GM23338 (cell line): ENCODE measurements at places on chromosomes 5 and 9.

GRCh38 chr5:169064093-169064492 lies 236.8 kb downstream of the SLIT3 start:
- no peak for DNase-seq

- no peak for DNase-seq
These were observed 11.8 kb upstream of the SLC9A3 start for GRCh38 chr5:535846-536698.

DNA sequence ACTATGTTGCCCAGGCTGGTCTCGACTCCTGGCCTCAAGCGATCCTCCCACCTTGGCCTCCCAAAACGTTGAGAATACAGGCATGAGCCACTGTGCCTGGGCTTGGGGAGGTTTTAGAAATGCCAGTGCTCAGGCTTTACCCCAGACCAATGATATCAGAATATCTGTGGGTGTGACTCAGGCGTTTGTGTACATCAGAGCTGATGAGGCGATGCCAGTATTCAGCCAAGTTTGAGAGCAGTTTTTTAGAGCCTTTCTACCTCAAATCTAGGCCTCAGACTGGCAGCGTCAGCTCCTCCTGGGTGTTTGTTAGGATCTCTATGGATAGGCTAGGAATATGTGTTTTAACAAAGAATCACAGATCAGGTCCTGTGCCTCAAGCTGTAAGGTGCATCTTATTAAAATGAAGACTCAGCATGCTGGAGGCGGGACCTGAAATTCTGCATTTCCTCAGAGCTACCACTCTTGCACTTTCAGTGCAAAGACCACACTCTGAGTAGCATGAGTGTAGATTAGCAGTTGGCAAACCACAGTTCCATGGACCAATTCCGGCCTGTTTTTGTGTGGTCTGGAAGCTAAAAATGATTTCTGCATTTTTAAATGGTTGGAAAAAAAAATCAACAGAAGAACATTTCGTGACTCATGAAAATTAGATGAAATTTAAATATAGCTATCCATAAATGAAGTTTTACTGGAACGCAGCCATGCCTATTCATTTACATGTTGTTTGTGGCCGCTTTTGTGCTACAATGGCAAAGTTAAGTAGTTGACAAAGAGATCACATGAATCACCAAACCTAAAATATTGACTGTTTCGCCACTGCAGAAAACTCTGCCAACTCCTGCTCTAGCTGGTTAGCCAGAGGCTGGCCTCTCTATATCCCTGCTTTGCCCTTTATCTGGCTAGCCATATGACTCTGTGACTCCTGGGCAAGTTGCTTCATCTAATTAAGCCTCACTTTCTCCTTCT lies 92.2 kb downstream of the KLF4 start:
- no peak for DNase-seq

- DNase-seq: no peak
These were observed 210.1 kb upstream of the CDH10 start for GRCh38 chr5:24854850-24855249.

GRCh38 chr5:98928873-98929709 lies at the start of gene CHD1:
CHD1 (minus strand) TSS chr5:98929007; CDS start chr5:98926386, 2,621 bp downstream.
- DNase-seq: peak; percentile 95

DNA sequence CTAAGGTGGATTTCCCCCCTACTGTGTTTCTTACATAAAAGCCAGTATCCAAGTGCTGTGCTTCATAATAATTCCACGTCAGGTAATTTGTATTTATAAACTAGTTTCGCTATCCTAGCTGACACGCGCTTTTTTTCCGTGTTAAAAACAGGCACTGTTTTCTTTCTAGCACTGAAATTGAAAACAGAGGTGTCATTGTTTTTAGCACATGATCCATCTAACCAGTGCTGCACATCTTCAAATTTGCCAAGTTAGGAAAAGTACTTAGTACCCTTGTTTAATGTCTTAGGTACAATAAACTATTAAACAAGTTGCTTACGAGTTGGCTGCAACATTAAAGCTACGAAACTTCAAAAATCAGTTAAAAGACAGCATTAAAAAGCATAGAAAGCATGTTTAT lies 49.9 kb downstream of the JMY start:
- no peak for DNase-seq

- no peak for DNase-seq
These were observed 40.5 kb downstream of the SEMA4D start for GRCh38 chr9:89457376-89457855.

DNA sequence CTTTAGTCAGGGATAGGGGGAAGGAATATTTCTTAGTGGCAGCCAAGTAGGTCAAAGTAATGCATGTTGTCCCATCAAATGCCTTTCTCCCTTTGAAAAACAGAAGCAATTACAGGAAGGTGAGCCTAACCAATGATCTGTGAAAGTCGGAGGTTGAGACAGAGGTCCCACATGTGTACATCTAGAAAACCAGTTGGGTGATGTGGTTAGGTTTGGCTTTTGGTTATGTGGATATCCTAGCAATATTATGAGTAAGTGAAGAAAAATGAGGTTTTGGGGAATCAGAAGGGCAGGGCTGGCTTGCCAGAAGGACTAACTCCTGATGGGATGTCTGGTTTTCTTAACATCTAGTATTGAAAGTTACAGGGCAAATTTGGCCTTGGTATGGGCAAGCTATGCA lies 63.4 kb upstream of the PALM2AKAP2 start:
- DNase-seq: no peak

DNA sequence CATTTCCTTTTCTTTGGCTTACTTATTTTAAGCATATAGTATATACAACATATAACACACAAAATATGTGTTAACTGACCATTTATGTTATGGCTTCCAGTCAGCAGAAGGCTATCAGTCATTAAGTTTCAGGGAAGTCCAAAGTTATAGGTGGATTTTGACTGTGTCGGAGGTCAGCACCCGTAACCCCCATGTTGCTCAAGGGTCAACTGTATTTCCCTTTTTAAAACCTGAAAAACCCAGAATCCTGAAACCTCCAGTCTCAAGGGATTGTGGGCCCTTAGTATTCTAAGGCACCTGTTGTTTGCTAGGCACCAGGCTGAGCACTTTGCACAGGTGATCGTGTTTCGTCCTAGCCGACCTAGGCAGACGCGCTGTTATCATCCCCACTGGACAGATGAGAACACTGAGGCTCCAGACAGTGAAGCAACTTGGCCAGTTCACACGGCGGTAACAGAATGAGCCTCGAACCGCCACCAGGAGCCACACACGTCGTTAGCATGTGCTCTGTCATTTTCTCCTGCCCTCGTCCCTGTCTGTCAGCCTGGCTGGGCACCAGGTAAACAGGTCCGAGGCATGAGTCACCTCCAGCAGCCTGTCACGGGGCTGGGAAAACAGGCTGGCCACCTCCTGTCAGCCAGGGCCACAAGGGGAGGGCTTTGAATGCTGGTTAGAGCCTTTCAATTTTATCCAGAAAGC lies 39.9 kb downstream of the DUSP1 start:
- no peak for DNase-seq

DNA sequence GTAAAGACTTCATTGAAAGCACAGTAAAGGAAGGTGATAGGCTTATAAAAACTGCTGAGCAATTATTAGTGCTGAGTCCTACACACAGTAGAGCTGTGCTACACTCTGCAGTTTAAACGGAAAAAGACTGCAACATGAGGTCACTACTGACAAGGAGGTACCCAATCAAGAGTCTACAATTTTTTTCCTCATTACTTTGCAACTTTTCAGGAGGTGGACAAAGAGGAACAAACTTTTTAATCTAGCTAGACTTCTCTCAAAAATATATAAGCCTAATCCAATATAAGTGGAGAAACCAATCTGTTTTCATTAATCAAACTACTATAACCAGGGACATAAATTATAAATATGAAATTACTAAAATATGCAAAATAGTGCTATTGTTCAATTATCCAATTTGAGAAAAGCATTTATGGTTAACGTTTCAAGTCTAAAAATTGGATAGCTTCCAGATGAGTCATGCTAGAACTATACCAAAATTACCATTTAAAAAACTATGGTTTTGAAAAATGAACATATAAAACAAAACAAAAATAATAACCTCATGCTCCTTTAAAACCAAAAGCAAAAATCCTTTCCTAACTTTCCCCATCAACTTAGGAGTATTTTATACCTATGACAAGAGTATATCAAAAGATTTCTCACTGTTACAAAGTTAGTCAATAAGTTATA lies 37.7 kb downstream of the FAM13B start:
- no peak for DNase-seq

- DNase-seq: no peak
These were observed 3.8 kb upstream of the SHC3 start for GRCh38 chr9:89182369-89182768.

- DNase-seq: peak; percentile 29
These were observed 2.6 kb downstream of the STRBP start for GRCh38 chr9:123265833-123266232.

- no peak for DNase-seq
These were observed 37.9 kb downstream of the LMNB1 start for GRCh38 chr5:126814721-126815404.

- no peak for DNase-seq
These were observed 31.5 kb upstream of the C5orf58 start for GRCh38 chr5:170201311-170201710.

DNA sequence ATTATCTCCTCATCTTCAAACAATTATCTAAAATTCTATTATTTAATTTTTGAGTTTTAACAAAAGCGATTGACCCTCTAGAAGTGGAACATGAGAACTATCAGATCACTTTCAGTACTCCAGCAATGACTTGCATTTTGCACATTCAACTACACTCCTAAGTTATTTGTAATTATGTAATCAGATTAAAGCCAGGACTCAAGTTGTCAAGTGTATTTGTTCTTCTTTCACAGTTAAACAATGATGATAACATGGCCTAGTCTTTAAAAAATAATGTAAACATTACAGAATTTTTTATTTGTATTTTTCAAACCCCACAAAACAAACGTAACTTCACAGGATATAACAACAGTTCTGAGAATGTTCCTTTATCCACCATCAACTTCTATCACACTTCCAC lies 2148.9 kb upstream of the ACO1 start:
- DNase-seq: no peak

GRCh38 chr9:134834217-134834956 lies 46.2 kb upstream of the FCN2 start:
- DNase-seq: no peak

GRCh38 chr5:79193643-79194042 lies 42.3 kb upstream of the JMY start:
- no peak for DNase-seq

- DNase-seq: no peak
These were observed 101.2 kb downstream of the PLK2 start for GRCh38 chr5:58358501-58359178.

- DNase-seq: no peak
These were observed 11.8 kb upstream of the TGFBI start for GRCh38 chr5:136016945-136017530.

GRCh38 chr5:134051305-134051704 lies 46.5 kb upstream of the VDAC1 start:
- no peak for DNase-seq

- DNase-seq: no peak
These were observed 4.1 kb upstream of the TOR1A start for GRCh38 chr9:129828051-129828450.

DNA sequence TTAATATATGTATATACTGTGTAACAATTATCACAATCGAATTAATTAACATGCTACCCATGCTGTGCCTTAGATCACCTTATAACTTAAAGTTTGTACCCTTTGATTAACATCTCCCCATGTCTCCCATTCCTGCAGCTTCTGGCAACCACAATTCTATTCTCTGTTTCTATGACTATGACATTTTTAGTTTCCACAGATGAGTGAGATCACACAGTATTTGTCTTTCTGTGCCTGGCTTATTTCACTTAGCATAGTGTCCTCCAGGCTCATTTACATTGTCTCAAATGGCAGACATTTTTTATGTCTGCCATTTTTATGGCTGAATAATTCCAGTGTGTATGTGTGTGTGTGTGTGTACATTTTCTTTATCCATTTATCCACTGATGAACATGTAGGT lies 146.1 kb upstream of the SLC28A3 start:
- no peak for DNase-seq

GRCh38 chr5:171122372-171122771 lies 186.7 kb upstream of the TLX3 start:
- no peak for DNase-seq

- no peak for DNase-seq
These were observed 81.0 kb upstream of the MAST4 start for GRCh38 chr5:66515209-66515608.

DNA sequence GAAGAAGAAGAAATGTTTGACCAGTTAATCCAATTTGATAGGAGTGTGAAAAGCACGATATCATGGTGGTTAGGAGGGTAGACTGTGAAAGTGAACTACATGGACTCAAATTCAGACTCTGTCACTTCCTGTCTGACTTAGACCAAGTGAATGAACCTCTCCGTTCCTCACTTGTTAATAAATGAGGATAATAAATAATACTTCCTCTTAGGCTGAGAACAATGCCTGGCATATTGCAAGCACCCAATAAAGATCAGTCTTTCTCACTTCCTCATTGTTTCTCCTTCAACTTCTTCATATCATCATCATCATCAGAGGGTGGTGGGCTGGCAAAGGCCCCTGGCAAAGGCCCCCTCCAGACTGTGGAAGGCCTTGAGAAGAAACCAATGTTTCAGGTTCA lies 148.7 kb downstream of the CDK5RAP2 start:
- no peak for DNase-seq

DNA sequence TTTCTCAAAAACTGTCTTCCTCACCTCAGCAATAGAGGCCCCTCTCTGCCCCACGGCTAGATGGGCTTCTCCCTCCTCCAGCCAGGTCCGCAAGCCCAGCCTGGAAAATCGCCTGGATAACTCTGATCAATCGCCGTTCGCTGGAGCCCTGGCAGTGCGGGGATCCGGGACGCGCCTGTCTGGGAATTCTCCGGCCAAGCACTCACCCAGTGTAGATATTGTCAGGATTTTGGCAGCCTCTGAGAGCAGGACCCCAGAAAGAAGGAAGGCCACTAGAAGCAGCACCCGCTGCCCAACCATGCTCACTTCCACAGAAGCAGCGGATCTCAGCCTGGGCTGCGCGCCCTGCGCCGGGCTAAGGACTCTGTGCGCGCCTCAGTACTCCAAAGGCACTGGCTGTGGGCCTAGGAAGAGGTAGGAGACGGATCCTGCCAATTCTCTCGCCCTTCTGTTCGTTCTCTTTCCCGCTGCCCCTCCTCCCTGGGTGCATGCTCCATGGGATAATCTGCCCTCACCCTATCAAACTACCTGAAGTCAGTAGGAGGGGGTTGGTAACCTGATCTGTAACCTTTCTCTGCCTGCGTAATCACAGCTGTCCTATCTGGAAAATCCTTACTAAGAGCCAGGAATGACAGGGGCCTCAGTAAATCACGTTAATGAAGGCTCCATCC lies at the start of gene UGT3A1:
Gene UGT3A1, minus strand, starts transcription at position 450 of the 671 bp plus-strand sequence. Its CDS starts 150 bp downstream, at position 300.
- peak; percentile 93 for DNase-seq

GRCh38 chr5:143215690-143216089 lies 187.8 kb downstream of the NR3C1 start:
- DNase-seq: no peak

- peak; percentile 38 for DNase-seq
These were observed 2.2 kb downstream of the TMEM141 start for GRCh38 chr9:136793086-136793946.

- DNase-seq: peak; percentile 50
These were observed 146.1 kb downstream of the GAS1 start for GRCh38 chr9:86801246-86801645.

- no peak for DNase-seq
These were observed 83.1 kb upstream of the PLPP6 start for GRCh38 chr9:4579001-4579400.
